ENCODE measurements at places on chromosomes 7 and 10.
A peak's percentile ranks its signal among the peaks of the same experiment; 100 is the strongest.

- DNase-seq = no peak
Observed at GRCh38 chr7:132248841-132249240, 327.4 kb downstream of the PLXNA4 start.

GRCh38 chr10:10847387-10847786, 170.3 kb upstream of the CELF2 start:
- DNase-seq = no peak

GRCh38 chr10:106959521-106959920, 205.0 kb downstream of the SORCS1 start:
- no peak for DNase-seq

DNA sequence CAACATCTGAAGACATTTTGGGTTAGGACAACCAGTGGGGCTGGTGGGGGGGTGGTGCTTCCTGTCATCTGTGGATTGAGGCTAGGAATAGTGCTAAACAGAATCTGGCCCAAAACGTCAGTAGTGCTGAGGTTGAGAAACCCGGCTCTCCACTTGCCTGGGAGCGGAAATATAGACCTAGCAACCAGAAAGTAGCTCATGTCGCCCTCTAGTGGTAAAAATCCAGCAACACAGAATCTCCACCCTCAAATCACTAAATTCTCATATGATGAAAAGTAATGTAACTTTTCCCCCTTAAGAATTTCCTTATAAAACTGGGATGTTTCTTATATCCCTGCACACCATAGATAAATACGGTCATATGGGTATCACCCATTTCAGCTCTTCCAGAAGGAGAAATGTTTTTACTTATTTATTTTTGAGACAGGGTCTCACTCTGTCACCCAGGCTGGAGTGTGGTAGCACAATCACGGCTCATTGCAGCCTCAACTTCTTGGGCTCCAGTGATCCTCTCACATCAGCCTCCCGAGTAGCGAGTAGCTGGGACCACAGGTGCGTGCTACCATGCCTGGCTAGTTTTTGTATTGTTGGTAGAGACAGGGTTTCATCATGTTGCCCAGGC, 34.4 kb downstream of the ZC3HAV1 start:
- DNase-seq = peak; percentile 82

- no peak for DNase-seq
Observed at GRCh38 chr10:56763090-56763489, 402.0 kb upstream of the ZWINT start.

DNA sequence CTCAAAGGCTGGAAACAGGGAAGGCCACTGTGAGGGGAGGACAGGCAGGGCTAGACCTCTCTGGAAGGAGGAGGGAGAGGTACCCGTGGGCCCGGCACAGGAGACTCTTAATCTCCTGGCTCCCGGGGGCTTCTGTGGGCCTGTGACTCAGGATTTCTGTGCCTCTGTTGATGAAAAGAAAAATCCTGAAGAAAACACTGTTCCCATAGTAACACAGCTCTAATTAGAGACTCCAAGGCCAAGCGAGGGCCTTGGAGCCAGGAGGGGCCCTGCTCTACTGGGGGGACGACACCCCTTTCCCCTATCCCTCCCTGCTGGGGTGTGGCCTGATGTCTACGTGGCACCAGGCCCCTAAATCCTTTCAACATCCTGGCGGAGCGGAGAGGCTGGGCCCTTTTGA, 174.1 kb upstream of the TNRC18 start:
- no peak for DNase-seq

DNA sequence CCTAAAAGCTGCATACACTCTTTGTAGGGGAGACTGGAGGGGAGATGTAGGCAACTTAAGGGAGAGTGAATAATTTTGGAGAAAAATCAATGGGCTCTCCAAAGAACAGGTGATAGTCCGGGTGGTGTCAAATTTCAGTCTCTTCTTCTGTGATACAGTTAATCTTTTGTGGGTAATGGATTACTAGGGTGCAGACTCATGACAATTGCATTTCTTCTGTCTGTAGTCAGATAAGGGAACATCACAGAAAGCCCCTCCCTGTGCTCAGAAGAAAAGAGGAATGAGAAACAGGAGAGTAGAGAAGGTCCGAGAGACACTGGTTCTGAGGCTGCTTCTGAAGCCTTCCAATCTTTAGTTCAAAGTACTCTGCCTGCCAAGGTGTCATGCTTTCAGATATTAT, 1140.7 kb upstream of the LRRN3 start:
- DNase-seq = no peak

DNA sequence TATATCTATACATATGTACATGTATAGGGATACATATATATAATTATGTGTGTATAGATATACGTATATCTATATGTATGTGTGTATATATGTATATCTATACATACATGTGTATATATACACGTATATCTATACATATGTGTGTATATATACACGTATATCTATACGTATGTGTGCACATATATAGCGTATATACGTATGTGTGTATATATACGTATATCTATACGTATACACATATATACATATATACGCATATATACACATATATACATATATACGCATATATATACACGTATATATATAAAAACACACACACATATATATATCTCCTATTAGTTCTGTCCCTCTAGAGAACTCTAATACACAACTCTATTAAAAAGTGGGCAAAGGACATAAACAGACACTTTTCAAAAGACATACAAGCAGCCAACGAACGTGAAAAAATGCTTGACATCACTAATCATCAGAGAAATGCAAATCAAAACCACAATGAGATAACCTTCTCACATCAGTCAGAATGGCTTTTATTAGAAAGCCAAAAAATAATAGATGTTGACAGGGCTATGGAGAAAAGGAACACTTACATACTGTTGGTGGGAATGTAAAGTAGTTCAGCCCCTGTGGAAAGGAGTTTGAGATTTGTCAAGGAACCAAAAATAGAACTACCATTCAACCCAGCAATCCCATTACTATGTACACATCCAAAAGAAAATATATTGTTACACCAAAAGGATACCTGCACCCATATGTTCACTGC, 22.0 kb upstream of the TMEM120A start:
- no peak for DNase-seq

- DNase-seq = no peak
Observed at GRCh38 chr7:120729245-120729644, 128.7 kb downstream of the TSPAN12 start.

- DNase-seq = no peak
Observed at GRCh38 chr10:123945325-123945920, 53.8 kb upstream of the CPXM2 start.

- no peak for DNase-seq
Observed at GRCh38 chr10:113954409-113954808, 89.3 kb upstream of the ADRB1 start.

DNA sequence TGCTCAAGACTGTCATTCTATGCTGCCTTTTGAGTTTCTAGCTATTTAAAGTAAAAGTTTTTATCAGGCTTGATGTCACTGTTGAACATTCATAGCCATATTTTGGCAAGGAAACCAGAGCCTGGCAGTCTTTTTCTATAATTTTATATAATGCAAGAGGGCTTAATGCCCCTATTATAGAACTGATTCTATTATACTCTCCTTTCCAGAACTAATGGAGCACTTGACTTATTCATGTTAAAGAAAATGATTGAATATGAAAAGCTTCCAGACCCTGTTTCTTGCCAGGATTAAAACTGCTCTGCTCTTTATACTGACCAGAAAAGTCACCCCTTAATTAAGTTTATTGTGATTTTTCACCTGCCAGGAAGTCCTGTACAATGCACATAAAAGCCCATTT, 337.6 kb upstream of the CHRM2 start:
- DNase-seq = no peak

GRCh38 chr7:82156893-82157292, 286.7 kb downstream of the CACNA2D1 start:
- no peak for DNase-seq

DNA sequence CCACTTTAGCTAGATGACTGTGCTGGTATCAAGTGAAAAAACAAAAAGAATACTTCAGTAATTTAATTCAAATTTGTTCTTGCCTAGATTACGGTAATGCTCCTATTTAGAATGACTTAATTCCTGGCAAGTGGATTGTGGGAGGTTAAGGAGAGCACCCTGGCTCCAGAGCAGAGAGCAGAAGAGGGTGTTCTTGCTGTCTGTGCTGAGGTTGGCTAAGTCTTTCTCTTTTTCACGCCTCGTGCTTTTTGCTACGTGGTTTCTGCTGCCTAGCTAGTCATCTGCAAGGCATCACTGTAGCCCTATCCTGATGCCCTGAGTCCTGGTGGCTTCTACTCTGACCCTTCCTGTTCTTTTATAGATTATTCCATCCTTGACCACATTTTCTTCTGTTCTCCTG, 101.4 kb downstream of the INSYN2A start:
- no peak for DNase-seq

DNA sequence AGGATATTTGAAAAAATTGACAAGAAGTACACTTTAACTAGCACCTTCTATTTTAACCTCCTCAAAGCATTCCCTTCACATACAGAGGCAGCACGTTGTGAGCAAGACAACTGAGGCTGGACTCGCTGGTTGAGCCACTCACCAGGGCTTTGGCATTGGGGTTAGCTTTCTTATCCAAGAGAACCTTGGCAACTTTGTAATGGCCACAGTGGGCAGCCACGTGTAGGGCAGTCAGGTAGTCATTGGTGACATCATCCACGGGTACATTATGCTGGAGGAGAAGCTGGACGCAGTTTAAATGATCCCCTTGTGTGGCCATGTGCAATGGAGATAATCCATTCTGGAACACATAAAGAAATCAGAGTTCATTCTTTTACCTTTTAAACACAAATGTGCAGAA, 181.8 kb downstream of the ANK3 start:
- no peak for DNase-seq

DNA sequence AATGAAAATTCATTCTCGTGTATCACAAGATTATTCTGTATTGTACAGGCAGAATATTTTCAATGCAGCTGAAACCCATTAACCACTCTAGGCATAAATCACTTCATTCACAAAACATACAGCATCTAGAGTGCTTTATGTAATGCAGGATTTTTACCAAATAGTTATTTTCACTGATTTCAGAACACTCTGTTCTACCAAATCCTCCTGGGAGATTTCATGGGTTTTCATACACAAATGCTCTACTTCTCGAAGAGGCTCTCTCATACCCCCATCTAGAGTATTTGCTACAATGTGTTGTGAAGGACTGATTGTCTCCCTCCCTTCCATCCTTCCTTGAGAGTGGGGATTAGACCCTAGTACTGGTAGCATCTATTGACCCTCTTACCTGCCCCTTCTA, 209.2 kb upstream of the LRRN3 start:
- DNase-seq = no peak

GRCh38 chr10:11546581-11546980, 64.9 kb downstream of the USP6NL start:
- no peak for DNase-seq

- DNase-seq = no peak
Observed at GRCh38 chr7:130733931-130734814, at the start of gene KLF14. KLF14 (minus strand) TSS chr7:130734207; CDS start chr7:130734033, 174 bp downstream.

GRCh38 chr7:35909870-35910357, 109.1 kb downstream of the SEPTIN7 start:
- DNase-seq = no peak

GRCh38 chr10:24518981-24519597, 204.6 kb downstream of the ARHGAP21 start:
- DNase-seq = peak; percentile 28

- DNase-seq = peak; percentile 97
Observed at GRCh38 chr10:110497438-110498086, at the start of gene DUSP5. DUSP5 (plus strand) TSS chr10:110497907; CDS start chr10:110498122, 215 bp downstream.

DNA sequence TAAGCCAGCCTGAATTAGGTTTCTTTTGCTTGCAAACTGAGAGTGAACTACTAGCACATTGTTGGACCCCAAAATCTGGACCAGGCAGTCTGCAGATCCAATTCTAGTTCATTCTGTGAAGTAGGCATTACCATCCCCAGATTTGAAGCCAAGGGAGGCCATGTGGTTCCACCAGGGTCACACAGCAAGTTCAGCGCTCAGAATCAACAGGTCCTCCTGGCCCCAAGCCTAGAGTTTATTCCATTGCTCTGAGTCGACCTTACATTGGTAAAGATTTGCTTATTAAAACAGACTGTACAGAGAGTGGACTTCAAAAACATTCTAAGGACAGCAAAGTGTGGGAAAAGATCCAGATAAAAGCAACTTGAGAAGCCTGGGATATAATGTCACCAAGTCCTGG, 50.9 kb downstream of the AFAP1L2 start:
- no peak for DNase-seq

- no peak for DNase-seq
Observed at GRCh38 chr7:109282726-109283125, 713.1 kb downstream of the DNAJB9 start.

GRCh38 chr10:9018195-9019173, 964.0 kb downstream of the GATA3 start:
- no peak for DNase-seq

DNA sequence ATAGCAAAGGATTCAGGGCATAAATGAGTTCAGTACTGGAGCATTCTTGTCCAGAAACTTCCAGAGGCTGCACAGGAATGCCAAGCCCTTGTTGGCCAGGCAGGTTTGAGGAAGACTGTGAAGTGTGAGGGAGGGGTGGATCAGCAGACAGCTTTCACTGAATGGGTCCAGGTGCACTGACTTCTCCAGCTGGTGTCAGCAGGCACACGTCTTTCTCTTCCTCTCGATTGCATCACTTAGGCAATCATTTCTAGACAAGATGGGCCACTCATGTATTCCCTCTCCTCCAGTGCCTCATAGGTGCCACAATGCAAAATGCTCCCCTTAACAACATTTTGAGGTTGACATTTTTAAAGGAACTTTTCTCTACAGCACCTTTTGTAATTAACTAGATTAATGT, 15.6 kb upstream of the PLEKHS1 start:
- DNase-seq = no peak

DNA sequence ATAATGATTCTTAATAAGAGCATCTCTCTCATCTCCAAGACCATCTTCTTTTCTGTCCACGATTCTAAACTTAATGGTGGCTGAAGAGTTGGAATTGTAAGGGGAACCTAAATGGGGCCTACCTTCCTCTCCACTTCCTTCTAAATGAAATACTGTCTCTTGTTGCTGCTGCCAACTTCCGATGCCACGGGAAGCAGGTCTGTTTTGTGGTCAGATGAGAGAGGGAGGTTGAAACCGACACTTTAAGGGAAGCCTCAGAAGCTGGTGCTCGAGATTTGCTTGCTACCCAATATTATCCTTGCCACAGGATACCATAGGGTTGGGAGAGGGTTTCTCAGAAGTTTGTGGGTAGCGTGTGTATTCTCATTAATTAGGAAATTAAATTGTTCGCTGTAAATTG, 464.1 kb downstream of the SUGCT start:
- DNase-seq = no peak

DNA sequence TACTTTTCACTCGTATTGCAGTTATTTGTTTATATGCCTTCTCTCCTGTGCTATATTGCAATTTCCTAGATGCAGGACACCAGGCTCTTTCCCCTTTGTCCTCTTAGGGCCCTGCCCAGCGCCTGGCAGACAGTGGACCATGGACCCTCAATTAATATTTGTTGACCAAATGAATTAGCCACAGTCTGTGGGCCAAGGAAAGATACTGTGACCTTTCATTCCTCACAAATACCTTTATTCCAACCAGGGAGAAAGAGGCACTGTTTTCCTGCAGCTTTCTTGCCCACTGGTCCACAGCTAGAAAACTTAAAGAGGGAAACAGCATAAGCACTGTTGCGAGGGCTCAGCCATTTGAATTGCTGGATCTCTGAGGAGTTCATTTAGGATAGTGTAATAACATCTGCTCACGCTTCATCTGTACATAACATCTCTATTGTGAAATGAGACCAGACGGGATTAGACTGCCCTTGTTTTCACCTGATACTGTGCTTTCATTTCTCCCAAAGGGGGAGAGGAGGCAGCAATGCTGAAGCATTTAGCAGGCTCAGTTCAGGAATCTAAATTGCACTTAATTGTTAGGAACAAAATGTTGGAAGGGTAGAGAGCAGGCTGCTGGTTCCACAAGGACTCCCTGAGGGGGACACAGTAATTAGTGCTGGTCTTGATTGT, 46.7 kb downstream of the TNS3 start:
- no peak for DNase-seq
